ENCODE measurements at places on chromosomes 3 and 15.

DNA sequence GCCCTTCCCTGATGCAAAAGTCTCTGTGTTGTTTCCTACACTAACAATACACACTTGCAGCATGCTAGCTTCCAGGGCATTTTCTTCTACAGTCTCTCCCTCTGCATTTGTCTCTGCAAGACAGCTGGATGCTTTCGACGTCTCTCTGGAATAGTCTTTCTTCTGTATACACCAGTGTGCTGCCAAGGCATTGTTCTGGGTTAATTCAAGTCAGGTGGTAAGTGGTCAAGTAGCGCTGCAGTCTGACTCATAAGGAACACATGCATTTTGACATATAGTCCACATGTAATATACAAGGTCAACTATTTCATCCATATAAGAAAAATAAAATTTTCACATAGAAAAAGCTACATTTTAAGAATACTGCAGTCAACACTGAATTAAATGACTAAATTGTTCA is 92.7 kb downstream of the MYLK start:
- no peak for DNase-seq

GRCh38 chr3:178203165-178203564 is 333.1 kb upstream of the KCNMB2 start:
- no peak for DNase-seq

DNA sequence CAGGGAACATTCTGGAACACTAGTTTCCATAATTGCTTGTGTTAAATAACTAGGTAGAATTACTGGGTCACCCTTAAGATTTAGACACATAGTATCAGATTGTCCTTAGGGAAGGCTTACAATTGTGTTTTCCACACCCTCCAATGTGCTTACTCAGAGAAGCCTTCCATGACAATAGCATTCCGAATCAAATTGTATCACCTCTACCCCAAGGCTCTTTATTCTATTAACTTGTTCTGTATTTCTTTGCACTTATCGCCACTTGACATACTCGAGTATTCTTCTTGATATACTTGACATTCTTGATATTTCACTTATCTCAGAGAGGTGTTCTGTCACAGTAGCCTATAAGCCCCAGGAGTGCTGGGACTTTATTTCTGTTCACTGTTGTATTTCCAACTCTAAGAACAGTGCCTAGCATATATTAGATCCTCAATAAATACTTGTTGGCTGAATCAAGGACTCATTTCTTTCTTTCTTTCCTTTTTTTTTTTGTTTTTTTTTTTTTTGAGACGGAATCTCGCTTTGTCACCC is 238.9 kb upstream of the PDZRN3 start:
- no peak for DNase-seq

DNA sequence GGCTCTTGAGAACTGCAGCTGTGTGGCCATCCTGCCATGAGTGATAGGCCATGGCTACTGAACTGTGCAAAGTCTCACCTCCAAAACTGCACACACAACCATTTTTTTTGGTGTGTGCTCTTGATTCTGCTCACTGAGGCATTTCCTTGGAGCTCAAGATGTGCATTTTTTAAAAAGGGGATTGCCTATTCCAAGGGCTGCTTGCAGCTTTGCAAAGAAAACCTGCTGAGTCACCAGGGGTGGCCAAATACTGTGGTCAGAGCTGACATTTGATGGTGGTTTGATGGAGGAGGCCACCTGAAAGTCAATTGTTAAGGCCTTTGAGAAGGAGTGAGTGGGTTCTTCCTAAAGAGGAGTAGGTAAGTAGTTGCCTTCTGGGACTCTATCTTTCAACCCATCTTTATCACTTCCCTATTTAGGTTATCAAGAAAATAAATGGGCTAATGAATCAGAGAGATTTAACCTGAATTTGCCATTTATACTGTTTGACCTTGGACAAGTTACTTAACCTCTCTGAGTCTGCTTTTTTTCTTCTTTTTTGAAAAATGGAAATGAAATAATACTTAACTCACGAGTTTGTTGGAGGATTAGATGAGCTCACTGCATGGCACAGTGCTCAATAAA is 87.9 kb downstream of the CHST2 start:
- no peak for DNase-seq

DNA sequence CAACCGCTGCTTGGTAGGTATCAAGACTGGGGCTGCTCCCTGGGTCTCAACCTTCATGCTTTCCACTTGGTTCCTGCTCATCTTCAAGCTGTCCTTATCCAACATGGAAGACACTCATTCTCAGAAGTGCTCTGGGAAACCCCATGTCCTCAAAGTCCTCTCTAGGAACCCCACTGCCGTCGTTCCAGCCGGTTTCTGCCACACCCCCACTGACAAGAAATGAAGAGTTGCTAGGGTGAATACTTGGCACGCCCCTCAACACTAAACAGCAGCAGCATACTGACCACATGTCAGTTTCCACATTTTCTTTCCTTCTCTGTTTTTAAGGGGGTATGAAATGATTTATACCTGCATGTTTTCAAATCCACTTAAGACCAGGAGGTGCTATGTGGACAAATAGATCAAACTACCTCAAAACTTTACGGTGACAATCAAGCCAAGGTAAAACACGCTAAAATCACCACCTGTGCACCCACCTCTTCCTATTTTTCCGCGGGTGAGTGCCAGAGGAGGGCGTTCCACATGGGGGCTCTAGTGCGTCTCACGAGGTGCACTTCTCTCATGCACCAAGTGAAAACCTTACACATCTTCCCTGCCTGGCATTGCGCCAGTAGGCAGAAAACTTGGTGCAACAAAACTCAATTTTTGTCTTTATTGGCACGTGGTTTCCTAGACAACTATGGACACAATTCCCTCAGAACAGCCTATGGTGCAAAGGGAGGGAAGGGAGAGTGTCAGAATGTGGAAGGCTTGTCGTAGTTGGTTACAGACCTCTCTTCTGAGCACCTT is 125.1 kb downstream of the TJP1 start:
- DNase-seq: no peak

GRCh38 chr3:184259878-184260723 is 1.3 kb downstream of the CAMK2N2 start:
- DNase-seq: no peak

DNA sequence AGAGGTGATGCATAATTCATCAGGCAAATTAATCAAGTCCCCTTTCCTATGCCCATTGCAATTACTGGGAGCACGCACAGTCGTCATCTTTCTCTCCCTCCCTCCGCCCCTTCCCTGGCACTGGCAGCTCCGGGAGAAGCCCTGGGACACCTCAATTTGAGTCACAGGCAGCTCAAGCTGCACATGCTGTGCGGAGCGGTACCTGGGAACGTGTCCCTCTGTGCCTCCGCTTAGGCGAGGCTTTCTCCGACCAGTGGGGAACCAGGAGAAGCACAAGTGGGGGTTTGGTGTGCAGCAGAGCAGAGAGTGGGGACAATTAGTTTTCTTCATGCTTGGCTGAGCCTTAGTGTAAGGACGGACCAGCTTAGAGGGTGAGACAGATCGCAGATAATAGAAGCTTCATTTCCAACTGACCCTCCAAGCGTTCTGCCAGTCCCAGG is 88.3 kb downstream of the SOX14 start:
- no peak for DNase-seq

DNA sequence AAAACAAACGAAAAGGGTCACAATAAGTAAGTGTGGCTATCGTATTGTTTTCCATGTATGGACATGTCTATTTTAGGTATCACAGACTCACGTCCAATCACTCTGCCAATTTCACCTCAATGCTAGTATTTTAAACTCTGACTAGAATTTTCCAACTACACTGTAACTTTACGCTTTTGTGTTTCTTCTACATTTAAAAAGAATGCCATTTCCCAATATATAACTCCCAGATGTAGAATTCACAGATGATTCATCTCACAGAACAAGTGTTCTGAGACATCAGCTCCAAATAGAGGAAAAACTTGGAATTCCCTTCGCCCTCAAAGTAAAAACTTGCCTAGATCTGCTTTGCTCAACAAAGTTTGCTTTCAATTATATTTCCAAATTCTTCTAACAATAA is 14.2 kb downstream of the LRIG1 start:
- DNase-seq: no peak

- DNase-seq: no peak
Measured at GRCh38 chr3:193732827-193733226, 139.8 kb downstream of the OPA1 start.

- DNase-seq: no peak
Measured at GRCh38 chr3:48018841-48019240, 2.6 kb upstream of the MAP4 start.

- no peak for DNase-seq
Measured at GRCh38 chr3:81734742-81735141, 26.7 kb downstream of the GBE1 start.

DNA sequence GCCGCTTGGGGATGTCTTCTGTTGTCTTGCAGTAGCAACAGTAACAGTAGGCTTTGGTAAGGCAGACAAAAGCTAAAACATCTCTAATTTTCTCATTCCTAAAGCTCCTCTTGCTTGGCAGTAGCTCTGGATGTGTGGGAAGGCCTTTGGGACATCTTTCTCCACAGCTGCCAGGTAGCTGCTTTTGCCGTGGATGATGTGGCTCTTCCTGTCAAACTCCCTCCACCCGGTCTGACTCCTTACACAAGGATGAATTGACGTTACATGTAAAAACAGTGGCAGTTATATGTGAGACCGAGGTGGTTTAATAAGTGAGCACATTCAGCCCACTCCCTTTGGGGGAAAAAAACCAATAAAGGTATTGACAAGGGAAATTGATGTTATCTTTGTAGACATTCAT is 309.1 kb downstream of the TUSC7 start:
- no peak for DNase-seq

- no peak for DNase-seq
Measured at GRCh38 chr3:100175637-100176280, 61.5 kb upstream of the FILIP1L start.

DNA sequence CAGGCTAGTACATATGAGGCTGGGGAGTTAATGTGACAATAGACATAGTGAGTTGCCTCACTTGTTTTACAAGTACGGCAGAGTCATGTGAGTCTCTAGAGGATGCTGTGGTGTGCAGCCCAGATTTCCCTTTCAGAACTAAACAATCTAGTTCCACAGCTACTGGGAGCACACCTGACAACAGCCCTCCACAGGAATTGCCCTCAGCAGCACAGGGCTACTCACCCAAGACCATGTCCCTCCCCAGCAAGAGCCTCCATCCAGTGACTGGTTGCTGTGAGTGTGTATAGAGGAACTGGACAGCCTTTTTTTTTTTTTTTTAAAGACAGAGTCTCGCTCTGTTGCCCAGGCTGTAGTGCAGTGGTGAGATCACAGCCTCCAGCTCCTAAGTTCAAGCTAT is 40.2 kb upstream of the UBE2E2 start:
- DNase-seq: no peak

GRCh38 chr3:155853214-155854140 is 750 bp downstream of the SLC33A1 start:
- DNase-seq: no peak

GRCh38 chr15:97490429-97490828 is 470.1 kb upstream of the ARRDC4 start:
- DNase-seq: no peak

GRCh38 chr3:192057261-192057660 is 596.3 kb downstream of the PYDC2 start:
- no peak for DNase-seq

DNA sequence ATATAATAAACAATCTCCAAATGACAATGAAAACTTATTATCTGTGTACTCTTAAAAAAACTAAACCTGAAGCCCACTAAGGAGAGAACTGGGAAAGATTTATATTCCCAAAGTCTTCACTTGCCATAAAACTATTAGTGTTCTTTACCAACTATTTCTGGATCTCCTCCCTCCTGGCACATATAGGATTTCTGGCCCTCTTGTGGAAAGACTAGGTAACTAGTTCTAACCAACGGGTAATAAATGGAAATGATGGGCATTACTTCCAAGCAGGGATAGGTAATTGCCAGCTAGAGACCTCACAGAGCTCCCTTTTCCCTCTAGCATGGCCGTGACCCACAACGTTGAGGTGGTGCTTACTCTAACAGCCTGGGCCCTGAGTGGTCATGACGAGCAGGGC is 110.1 kb downstream of the DNAH12 start:
- DNase-seq: no peak

DNA sequence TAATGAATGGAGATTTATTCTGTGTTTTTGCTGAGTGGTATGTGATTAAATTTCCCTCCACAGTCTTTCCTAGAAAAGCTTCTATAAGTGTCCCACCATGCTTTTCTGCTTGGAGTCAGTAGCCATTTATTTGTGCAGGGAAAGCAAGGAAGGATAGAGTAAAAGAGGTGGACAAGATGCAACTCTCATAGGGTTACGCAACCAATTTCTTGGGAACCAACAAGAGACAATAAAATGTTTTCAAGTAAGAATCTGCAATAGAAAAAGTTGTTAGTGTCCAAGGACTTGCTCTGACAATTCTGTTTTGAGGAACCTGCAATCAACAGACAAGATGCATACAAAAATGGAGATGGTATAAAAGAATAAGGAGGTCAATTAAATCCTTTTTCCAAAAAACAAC is 153.8 kb upstream of the MITF start:
- DNase-seq: no peak

DNA sequence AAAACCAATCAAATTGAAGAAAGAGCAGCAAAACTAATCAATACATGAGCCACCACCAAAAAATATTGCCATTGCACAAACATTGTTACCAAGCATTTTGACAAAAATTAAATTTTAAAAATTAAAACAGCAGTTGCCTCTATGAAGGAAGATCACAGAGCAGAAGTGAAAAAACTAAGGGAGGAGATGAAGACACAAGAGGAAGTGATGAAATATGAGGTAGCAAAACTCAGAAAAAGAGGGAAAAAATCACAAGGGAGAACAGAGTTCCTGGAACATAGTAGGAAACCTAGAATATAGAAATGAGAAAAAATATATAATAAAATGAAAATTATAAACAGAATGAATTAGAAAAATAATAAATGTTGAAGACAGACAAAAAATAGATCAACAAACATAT is 7.3 kb upstream of the SERPINI2 start:
- no peak for DNase-seq

DNA sequence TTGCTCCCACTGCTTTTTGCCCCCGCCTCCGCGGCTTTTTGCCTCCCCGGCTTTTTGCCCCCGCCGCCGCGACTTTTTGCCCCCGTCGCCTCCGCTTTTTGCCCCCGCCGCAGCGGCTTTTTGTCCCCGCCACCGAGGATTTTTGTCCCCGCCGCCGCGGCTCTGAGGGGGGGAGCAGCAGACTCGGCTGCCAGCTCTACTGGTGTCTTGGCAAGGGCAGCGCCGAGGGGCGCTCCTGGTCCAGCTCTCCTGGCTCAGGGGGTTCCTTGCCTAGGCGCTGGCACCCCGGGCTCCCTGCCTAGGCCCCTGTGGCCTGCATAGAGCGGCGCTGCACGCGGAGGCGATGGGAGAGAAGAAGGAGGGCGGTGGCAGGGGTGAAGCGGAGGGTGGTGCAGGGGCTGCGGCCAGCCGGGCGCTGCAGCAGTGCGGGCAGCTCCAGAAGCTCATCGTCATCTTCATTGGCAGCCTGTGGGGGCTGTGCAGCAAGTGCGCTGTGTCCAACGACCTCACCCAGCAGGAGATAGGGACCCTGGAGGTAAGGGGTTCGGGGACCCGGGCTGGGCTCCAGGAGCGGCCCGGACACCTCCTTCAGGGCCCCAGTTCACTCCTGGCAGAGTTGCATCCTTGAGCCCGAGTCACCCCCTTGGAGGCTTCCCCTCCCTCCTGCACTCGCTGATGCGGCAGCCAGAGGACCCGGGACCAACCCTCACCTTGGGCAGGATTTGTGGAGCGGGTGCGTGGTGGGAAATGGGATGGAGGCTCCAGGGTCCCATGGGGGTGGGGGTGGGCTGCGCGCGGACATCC is 642.4 kb downstream of the GOLGA6L6 start:
- DNase-seq: no peak
